Right lung (tissue), 10 donors: ENCODE measurements at places on chromosomes 7 and 10.

DNA sequence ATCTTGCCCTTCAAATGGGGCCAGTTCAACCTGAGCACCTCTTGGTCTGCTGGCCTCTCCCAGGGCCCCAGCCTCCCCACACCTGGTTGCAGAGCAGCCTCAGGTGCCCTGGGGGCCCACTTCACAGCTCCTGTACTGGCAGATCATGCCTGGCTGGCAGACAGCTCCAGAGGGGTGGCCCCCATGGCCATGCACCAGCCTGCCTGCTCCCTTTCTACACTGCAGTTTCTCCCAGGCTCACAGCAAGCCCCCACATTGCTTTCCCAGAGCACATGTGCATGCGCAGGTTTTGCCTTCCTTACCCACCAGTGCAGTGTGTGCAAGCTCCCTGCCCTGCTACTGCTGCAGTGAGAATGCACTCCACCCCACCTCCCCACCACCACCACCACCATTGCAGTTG is 9.8 kb upstream of the MIOS start:
- DNase-seq = no peak

DNA sequence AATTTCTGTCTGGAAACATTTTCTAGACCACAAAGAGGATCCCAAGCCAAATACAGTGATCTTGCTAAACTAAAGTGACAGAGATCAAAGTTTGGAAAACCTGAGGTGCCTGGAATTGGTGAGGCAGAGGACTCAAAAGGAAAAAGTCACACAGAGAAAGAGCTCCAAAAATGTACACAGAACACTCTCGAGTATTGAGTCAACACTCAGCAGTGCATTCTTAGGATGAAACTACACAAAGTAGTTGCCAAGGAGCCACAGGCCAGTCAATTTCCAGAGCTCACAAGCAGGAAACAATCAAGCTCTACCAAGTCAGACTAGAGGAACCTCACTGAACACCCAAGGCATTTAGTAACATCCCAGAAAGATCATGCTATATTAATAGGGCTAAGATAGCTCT is 61.3 kb downstream of the MICU1 start:
- peak; percentile 15 for DNase-seq

DNA sequence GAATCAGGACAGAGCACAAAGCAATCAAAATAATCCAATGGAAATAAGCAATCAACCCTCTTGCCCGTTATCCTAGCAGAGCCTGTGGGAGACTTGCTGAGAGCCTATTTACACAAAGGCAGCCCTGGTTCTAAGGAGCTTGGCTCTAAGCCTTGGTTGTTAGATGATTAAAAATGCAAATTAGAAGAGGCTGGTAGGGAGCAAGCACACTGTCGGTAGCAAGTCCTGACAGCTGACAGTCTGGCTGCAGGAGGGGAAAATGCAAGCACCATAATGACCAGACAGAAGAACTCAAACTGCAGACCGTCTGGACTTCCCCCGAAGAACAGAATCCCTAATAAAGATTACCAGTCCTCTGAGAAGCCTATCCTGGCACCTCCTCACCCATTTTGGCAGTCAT is 131.8 kb upstream of the CTTNBP2 start:
- no peak for DNase-seq

GRCh38 chr10:58781873-58782488 is 269.3 kb downstream of the BICC1 start:
- no peak for DNase-seq

- peak; percentile 71 for DNase-seq
Observed at GRCh38 chr10:22714479-22715289, at the start of gene PIP4K2A. Gene PIP4K2A, minus strand, starts transcription at chr10:22714578. Its CDS starts 252 bp downstream, at chr10:22714326.

- no peak for DNase-seq
Observed at GRCh38 chr7:3880228-3880987, 579.4 kb downstream of the SDK1 start.

DNA sequence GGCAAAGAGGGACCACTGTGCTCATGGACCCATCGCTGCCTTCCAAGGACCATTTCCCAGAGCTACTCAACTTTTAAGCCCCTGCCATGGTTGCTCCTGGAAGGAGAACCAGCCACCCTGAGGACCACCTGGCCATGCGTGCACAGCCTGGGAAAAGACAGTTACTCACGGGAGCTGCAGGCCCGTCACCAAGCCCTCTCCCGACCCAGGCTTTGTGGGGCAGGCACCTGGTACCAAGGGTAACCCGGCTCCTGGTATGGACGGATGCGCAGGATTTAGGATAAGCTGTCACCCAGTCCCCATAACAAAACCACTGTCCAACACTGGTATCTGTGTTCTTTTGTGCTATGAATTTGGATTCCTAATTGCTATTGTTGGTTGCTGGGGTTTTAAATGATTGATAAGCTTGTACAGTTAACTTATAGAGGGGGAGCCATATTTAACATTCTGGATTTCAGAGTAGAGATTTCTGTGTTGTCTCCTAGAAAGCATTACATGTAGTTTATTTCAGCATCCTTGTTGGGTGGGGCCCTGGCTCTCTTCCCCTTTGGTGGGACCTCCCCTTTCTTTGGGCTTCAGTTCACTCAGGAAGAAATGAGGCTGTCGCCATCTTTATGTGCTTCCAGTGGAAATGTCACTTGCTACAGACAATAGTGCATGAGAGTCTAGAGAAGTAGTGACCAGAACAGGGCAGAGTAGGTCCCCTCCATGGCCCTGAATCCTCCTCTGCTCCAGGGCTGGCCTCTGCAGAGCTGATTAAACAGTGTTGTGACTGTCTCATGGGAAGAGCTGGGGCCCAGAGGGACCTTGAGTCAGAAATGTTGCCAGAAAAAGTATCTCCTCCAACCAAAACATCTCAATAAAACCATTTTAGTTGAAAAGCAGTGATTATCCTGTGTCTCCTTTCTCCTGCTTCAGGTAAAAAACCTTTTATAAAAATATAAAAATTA is 19.4 kb downstream of the LAT2 start:
- no peak for DNase-seq

DNA sequence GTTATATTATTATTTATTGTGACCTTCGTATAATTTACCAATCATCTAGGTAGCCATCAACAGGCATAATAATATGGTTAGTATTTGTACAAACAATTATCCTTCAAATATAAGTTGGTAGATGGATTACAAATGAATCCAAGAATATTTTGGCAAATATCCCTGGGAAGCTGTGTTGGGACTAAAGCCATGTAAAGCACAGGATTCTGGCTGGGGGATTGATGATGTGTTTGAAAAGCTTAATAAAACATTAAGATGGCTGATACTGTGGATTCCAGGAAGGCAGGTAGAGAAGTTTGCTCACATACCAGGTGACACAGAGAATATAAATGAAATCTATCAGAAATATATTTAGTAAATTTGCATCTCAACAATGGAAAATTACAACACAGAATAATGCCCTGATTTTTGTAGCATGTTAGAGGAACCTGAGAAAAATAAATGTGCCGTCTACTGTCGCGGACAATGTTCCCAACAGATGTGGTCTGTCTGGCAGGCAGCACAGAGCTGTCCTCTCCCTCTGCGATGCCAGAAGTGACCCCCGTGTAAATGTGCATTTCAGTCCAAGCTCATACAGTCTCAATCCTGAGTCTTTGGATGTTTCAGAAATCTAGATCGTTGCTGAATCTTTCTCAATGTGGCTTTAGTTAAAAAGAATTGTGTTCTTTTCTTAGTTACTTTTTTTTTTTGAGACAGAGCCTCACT is 125.0 kb downstream of the TEX36 start:
- DNase-seq = peak; percentile 57

- DNase-seq = no peak
Observed at GRCh38 chr10:68342909-68343516, 10.3 kb upstream of the PBLD start.

DNA sequence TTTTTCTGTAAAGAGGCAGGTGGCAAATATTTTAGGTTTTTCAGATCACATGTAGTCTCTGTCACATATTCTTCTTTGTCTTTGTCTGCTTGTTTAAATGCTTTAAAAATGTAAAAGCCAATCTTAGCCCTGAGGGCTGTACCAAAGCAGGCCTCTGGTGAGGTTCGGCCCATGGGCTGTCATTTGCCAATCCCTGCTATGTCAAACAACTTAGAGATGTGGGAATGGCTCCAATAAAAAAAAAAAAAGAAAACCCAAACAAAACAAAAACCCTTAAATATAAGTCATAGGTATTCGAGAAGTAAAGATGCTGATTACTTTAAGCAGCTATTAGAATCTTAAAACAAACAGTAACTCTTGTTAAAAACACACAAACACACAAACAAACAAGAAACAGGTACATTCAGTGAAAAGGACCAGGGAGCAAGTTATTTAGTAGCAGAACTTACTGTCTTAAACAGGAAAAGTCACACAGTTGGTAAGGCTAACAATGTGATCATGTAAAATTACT is 61.4 kb upstream of the NAMPT start:
- DNase-seq = no peak

- DNase-seq = no peak
Observed at GRCh38 chr10:99828464-99828863, 46.0 kb downstream of the ABCC2 start.

GRCh38 chr10:59692113-59692512 is 17.5 kb downstream of the SLC16A9 start:
- no peak for DNase-seq

GRCh38 chr10:124122211-124122610 is 28.8 kb upstream of the CHST15 start:
- DNase-seq = no peak

DNA sequence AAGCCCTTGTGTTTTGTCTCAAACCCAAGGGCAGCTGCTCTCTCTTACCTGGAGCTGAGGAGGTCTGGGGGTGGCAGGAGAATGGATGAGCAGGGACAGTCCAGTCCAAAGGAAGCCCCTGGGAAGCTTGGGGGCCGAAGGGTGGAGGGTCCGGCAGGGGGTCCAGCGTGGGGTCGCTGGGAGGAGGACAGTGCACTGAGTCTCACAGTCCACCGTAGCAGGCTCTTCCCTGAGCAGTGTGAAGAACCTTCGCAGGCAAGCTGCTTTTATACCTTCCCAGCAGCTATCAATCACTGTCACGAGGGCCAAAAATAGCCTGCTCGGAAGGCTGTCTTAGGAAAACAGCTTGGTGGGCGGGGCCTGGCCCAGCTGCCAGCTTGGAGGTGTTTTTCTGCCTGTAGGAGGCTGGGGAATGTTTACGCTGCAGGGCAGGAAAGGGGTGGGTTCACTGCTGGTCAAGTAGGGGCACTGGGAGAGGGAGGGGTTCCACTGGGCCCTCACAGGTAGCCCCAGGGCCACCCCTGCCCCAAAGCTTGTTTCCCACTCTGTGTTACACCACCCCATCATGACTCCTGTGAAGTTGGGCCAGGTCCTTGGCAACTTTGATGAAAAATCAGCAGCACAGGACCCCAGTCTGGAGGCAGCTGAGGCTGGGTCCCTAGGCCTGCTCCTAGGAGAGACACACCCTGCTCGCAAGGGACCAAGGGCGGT is at the start of gene DEPP1:
DEPP1 (minus strand) TSS at position 240 of the 711 bp plus-strand sequence. CDS start 779 bp downstream, outside the sequence.
- peak; percentile 85 for DNase-seq

- DNase-seq = no peak
Observed at GRCh38 chr7:2997014-2997413, 46.7 kb downstream of the CARD11 start.

DNA sequence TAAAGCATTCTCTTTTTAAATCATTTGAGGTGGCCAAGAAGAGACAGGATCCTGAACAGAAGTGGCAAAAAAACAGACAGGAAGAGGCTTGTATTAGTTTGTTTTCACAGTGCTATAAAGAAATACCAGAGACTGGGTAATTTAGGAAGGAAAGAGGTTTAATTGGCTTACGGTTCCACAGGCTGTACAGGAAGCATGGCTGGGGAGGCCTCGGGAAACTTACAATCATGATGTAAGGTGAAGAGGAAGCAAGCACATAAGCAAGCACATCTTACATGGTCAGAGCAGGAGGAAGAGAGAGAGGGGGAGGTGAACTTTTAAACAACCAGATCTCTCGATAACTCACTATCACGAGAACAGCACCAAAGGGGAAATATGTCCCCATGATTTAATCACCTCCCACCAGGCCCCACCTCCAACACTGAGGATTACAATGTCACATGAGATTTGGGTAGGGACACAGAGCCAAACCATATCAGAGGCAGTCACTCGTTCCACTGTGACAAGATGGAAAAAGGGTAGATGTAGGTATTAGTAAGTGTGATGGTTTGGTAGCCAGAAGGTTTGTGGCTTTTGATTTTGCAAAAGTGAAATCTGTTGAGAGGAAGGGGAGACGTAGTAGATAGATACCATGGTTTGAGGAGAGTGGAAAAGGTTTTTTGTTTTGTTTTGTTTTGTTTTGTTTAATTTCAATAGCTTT is 5.1 kb downstream of the MSRB2 start:
- DNase-seq = no peak

DNA sequence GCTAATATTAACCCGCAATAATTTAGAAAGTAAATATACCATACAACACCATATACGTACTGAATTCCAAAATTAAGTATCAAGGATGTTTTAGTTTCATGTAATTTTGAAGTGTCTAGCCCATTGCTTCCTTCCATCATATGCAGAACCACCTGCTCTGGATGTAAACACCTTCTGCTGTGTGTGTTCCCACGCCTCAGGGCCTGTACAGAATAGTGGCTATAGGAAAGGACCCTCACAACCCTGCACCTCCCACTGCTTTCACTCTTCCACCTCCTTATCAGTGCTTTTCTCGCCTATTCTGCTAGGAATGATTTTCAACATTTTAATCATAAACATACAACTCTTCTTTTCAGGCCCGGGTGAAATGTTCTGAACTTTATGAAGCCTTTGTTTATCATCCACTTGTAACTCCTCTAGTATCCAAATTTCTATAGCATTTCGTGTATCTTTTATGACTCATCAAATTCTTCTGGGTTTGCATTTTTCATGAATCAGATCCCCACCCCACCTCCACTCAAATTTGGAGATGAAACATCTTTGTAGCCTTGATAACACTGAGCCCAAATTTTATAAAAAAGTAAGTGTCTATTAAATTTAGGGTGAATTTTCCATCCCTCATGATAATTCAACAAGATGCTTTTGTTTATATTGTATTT is 1106.8 kb upstream of the C7orf33 start:
- DNase-seq = no peak

GRCh38 chr7:35384761-35385700 is 131.1 kb upstream of the TBX20 start:
- peak; percentile 42 for DNase-seq

- DNase-seq = no peak
Observed at GRCh38 chr10:5744849-5745248, 60.2 kb downstream of the TASOR2 start.

DNA sequence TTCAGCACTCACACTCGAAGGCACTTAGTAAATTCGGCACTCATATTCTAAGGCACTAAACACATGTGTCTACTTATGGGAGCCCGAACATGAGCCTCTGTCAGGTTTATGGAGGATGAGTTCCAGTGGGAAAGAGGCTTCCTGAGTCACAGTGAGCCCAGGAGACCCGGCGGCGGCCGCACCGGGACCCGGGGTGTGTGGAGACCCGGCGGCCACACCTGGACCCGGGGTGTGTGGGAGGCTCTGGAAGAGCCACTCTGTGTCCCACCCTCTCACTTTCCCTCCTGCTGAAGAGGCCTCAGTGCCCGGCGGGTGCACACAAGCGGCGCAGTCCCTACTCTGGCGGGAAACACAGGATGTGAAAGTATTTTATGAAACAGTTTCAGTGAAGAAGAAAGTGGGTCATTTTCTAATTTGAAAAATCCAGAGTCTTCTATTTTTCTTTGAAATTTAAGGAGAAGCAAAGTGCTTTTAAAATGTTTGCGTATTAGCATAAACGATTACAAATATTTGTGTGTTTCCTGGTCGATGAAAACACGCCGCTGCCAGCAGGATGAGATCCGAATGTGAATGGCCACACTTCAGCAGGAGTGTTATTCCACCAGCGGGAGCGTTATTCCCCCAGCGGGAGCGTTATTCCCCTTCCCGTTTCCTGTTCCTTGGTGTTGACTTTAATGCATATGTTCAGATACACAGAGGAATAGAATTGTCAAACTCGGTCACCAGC is 625.1 kb downstream of the DNAJB6 start:
- DNase-seq = no peak
